ENCODE measurements at places on chromosomes 11 and 22.

GRCh38 chr11:86091566-86091965 lies 22.7 kb upstream of the PICALM start:
- DNase-seq = peak; percentile 93

DNA sequence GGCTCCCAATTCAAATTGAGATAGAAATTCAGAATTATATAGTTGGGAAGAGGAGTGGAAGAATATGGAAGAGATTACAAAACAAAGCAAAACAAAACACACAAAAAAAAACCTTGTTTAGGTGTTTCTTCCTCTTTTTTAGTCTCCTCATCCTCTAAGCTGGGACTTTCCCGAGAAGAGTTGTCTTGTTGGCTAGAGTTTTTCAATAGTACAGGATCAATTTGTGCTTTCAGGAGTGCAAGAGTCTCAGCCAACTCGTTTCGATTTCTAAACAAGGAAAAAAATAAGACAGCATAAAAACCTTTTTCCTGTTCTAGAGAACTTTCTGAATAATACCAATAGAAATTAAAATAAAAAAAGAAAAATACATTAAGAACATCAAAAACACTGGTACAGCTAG lies 87.8 kb upstream of the CLNS1A start:
- DNase-seq = no peak

GRCh38 chr22:43396934-43397457 lies 14.8 kb upstream of the MPPED1 start:
- no peak for DNase-seq

- no peak for DNase-seq
Observed at GRCh38 chr11:41897991-41898390, 438.5 kb upstream of the LRRC4C start.

DNA sequence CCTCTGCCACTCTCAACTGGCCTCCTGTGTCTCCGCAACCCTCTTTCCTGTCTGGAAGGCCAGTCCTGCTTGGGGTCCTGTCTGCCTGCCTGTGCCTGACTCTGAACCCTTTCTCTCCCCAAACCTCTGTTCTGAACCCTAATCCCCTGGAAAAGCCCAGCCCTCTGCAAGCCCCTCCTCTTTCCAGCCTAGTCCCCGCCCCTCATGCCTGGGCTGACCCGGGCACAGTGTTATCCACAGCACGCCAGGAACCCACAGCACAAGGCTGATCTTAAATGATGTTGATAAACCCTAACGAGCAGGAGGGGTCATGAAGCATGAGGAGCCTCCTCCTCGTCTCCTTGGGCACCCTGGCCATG lies at the start of gene IFITM10:
IFITM10 (minus strand) TSS at position 115 of the 359 bp plus-strand sequence. CDS start 153 bp downstream, outside the sequence.
- no peak for DNase-seq

DNA sequence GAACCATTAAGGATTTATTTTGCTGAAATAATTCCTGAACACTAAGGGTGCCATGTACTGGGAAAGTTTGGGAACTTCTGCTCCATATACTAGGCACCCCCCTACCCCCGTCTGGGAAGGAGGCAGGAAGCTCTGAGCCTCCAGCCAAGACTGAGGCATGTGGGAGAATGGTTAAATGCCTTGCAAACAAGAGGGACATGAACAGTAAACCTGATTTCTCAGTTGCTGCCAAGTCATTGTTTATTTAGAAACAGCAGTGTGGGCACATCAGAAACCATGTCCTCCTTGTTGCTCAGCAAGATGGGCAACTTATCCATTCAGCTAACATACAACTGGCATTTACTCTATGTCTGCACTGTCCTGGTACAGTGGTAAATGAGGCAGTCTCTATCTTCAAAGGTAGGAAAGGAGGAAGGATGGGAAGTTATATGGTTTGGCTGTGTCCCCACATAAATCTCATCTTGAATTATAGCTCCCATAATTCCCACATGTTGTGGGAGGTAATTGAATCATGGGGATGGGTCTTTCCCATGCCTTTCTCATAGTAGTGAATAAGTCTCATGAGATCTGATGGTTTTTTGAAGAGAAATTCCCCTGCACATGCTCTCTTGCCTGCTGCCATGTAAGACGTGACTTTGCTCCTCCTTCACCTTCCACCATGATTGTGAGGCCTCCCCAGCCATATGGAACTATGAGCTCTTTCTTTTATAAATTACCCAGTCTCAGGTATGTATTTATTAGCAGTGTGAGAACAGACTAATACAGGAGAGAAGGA lies 459.1 kb downstream of the MIAT start:
- DNase-seq = no peak

GRCh38 chr11:126280595-126280994 lies 2.3 kb upstream of the TIRAP start:
- DNase-seq = no peak

- no peak for DNase-seq
Observed at GRCh38 chr11:117795638-117796455, 1.2 kb downstream of the DSCAML1 start.

DNA sequence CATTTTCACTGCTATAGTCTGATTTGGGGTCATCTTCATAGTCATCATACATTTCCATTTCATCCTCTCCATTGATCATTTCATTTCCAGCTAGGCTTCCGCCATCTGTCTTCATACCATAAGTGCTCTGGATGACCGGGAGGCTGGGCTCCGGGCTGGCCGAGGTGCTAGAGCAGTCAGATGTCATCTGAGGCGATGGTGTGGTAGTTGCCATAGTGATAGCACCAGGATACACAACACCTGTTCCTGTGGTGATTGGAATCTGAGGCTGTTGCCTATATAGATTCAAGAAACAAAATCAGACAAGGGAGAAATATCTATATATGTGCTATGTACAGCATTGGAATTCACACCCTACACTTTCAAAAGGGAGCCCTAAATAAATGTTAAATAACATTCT lies 383.5 kb downstream of the SOX6 start:
- DNase-seq = no peak

GRCh38 chr11:82747471-82747870 lies 13.8 kb upstream of the FAM181B start:
- no peak for DNase-seq

DNA sequence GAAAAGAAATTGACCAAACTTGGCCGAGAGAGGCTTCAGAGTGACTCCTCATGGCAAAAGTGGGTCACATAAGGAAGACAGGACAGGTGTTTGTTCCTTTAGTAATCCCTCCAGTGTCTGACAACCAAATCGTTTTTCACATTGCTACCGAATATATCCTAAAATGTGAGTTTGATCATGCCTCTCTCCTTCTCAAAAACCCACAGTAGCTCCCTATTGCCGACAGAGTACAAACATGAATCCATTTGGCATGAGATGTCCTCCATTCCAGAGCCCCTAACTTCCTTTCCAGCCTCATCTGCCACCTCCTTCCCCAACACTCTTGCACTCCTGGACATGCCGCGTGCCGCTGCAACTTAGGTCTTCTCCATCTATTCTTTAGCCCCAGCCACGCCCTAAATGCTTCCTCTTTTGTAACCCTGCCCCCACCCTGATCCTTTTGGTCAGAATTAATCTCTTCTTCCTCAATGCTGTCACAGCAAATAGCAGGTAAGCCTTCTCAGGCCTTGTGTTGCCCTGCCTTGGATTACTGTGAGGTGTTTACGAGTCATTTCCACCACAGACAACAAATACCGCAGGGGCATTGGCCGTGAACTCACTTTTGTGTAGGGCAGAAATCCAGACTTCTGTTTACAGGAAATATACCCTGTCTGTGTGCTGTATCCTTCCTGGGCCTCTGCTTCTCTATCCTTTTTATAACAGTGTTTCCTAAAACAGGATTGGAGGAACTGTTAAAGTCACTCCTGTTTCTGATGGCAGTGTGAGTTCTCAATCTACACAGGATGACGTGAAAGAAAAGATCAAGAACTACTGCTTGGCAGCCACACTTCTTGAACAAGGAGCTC lies 66.0 kb upstream of the FTH1 start:
- DNase-seq = no peak

DNA sequence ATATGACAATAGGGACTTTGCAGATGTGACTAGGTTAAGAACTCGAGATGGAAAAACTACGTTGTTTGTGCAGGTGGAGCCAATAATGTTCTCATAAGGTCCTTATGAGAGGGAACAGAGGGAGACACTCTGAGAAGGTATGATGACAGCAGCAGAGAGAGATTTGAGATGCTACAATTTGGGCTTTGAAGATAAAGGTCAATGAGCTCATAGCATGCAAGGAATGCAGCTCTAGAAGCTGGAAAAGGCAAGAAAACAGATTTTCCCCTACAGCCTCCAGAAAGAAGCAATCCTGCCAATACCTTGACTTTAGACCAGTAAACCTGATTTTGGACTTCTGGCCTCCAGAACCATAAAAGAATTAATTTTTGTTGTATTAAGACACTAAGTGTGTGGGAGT lies 21.1 kb downstream of the FAM76B start:
- no peak for DNase-seq

DNA sequence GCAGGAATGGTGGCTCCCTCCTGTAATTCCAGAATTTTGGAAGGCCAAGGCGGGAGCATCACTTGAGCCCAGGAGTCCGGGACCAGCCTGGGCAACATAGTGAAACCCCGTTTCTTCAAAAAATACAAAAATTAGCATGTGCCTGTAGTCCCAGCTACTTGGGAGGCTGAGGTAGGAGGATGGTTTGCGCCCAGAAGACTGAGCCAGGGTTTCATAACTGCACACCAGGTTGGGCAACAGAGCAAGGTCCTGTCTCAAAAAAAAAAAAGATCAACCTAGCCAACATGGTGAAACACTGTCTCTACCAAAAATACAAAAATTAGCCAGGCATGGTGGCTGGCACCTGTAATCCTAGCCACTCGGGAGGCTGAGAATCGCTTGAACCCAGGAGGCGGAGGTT lies 6.4 kb downstream of the A4GALT start:
- DNase-seq = no peak

GRCh38 chr11:37527545-37527944 lies 929.5 kb upstream of the RAG2 start:
- DNase-seq = no peak

DNA sequence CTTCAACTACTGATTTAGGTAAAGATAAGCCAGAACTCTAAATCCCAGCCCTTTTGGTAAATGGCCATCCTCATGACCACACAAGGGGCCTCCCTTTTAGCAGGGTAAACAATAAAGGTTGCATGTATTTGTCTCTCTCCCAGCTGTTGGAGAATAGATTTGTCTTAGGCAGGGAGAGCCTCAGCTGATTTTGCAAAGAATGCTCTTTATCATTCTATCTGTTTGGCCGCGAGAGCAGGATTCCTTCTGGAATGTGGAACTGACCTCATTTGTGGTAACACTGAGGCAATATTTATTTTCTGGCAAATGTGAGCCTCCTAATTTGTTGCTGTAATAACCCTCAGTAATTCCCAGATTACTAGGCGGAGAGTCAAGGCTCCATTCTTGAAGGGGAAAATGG lies 15.3 kb downstream of the PTS start:
- peak; percentile 88 for DNase-seq

DNA sequence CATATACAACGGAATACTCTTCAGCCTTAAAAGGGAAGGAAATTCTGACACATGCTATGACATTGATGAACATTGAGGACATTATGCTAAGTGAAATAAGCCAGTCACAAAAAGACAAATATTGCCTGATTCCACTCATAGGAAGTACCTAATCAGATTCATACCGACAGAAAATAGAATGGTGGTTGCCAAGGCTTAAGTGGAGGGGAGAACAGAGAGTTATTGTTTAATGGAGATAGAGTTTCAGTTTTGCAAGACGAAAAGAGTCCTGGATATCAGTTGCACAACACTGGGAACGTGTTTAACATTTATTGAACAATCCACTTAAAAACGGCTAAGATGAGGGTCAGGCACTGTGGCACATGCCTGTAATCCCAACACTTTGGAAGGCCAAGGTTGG lies 45.6 kb upstream of the HIPK3 start:
- DNase-seq = peak; percentile 63

GRCh38 chr22:22599248-22599647 lies 40.2 kb upstream of the PRAME start:
- no peak for DNase-seq

DNA sequence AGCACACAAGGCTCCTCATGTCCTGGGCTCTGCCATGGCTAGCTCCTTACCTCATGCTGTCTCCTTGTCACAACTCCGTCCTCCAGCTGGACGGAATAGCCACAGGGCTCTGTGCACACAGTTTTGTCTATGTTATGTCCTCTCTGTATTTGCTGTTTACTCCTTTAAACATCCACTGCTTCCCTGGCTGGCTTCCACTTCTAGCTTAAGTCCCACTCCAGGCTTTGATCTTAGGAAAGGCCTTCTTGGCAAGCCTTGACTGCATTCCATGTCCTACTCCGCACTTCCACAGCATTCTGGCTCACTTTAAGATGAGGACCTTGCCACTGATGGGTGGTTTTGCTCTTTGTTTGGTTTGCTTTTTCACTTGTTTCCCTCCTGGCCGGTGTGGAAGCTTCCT lies 22.9 kb upstream of the ROBO3 start:
- DNase-seq = no peak

DNA sequence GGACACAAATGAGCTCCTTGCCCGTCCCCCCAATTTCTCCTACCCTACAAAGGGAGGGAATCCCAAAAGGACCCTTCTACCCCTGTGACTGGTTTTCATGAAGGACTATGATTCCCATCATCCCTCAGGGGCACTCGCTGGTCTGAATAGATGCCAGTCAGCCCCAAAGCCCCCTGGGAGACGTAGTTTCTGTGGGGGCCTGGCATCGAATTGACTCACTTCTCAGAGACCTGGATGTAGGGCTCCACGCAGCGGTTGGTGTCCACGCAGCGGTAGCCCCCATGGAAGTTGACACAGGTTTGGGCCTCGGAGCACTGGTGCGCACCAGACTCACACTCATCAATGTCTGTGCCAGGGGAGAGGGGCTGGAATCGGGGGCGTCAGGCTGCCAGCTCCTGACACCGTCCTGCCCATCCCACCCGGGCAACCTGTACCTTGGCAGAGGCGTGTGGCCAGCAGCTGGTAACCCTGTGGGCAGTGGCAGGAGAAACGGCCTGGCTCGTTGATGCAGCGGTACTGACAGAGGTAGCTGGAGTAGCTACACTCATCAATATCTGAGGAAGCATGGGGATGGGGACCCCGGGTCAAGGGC lies 4.4 kb downstream of the EFEMP2 start:
- no peak for DNase-seq

DNA sequence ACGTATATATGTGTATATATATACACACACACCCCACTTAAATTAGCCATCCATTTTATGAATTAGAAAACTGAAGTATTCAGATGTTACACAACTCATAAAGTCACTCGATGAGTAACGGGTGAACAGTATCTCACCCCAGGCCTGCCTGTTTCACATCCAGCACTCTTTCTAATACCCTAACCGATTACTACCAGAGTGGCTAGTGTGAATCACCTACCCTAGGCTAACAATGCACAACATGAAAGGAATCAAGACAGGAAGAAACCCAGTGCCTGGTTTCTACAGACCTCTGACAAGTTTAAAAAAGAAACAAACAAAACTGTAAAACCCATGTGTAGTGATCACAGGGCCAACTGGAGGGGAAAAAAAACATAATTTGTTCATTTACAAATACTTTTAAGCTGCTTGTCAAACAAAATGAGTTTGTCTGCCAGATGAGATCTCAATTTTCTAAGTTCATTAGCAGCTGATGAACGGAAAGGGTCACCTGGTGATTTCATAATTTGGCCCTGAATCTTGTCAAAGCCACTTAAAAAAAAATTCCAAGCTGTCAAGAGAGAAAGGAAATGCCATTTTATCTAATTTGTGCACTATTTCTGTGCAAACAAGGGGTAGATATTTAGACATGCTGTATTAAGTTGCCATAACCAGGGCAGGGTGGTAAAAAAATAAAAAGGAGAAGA lies 134.8 kb downstream of the LARGE1 start:
- no peak for DNase-seq
